Caudate nucleus (tissue), 63 donors: ENCODE measurements at places on chromosomes 16 and 17.

DNA sequence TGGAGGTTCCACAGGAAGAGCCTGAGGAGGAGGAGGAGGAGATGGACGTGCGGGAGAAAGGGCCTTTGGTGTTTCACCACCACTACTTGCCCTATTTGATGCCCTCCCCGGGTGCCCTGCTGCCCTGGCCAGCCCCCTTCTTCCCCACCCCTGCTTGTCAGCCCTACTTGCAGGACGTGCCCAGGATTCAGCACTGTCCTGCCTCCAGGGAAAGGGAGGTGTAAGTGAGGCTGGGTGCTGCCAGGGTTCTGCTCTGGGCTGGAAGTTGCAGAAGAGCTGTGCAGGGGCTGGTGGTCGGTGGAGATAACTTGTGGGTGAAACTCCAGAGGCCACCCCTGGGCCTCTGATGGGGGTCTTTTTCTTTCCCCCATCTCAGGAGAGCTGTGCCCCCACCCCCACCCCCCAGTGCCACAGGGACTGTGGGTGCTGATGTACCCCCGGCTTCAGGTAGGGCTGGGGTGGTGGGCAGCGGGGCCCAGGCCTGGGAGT lies 3.0 kb downstream of the PRR29 start:
- DNase-seq, result no peak

DNA sequence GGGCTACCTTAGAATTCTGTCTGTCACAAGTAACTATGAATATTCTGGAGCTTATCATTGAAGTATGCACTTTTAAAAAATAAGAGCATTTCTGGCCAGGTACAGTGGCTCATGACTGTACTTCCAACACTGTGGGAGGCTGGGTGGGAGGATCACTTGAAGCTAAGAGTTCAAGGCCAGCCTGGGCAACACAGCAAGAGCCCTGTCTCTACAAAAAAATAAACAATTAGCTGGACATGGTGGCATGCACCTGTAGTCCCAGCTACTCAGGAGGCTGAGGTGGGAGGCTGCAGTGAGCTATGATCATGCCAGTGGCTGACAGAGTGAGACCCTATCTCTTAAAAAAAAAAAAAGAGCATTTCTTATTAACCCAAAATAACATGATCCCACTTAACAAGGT lies 60.0 kb upstream of the BRD7 start:
- no peak for DNase-seq

DNA sequence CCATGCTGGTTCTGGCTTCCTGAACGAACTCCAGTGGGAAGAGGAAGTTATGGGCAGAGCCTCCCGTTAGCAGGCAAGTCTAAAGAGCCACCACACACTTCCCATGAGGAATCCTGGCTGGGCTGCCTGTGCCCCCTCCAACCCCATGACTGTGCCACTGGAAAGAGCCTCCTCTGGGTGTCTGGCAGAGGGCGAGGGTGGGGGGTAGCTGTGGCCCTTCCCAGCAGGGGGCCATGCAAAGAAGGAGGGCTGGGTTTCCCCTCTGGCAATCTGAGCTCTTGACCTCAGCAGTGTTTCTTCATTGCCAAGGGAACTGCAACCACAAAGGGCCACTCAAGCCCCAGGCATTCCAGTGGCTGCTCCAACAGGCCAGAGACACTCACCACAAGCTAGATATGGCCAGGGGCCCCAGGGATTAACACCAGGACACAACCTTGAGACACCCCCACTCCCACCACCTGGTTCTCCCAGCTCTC lies 1.7 kb upstream of the RRAD start:
- DNase-seq, result no peak

DNA sequence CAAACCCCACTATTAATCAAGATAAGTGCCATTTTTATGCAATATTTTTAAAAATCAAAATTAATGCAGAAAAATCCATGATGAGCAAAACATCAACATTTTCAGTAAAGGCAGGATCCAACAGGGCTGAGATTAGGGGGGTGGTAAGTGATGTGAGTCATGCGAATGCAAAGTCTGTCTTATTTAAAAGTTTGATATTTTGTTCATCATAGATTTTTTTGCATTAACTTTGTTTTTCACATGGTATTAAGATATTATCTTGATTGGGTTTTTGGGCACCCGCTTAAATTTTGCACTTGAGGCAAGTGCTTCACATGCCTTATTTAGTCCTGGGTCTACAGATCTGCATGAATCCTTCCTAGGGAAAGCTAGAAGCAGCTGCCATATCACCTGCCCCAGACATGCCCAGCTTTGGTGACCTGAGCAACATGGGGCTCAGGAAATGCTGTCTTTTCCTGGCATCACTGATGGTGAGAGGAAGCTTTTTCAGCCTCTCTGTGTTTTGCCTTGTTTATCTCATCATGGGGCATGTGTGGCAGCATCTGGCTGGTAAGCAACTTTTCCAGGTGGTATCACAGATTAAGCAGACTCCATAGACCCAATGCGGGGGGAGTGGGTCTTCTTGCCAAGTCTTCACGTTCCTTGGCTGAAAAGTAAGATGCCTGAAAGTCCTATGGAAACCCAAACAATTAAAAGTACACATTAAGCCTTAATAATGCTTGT lies 57.6 kb upstream of the NFAT5 start:
- DNase-seq, result no peak

GRCh38 chr17:10842658-10843057 lies 4.8 kb upstream of the PIRT start:
- DNase-seq, result no peak

DNA sequence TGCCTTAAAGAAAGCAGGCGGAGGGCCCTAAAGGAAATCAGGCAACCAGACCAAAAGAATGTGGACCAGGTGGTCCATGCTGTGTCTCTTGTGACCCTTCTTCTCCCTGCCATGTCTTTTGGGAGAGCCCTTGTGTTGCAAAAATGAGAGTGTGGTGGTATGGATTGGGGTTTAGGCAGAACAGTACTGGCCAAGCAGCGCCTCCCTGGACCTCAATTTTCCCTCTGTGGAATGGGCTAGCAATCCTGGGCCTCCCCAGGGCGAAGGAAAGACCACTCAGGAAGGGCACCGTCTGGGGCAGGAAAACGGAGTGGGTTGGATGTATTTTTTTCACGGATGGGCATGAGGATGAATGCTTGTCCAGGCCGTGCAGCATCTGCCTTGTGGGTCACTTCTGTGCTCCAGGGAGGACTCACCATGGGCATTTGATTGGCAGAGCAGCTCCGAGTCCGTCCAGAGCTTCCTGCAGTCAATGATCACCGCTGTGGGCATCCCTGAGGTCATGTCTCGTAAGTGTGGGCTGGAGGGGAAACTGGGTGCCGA lies 7.6 kb upstream of the NLRC5 start:
- DNase-seq, result no peak

GRCh38 chr17:49555495-49556222 lies 20.0 kb upstream of the NXPH3 start:
- no peak for DNase-seq

GRCh38 chr17:2056206-2057174 lies 1.6 kb downstream of the HIC1 start:
- DNase-seq, result no peak

DNA sequence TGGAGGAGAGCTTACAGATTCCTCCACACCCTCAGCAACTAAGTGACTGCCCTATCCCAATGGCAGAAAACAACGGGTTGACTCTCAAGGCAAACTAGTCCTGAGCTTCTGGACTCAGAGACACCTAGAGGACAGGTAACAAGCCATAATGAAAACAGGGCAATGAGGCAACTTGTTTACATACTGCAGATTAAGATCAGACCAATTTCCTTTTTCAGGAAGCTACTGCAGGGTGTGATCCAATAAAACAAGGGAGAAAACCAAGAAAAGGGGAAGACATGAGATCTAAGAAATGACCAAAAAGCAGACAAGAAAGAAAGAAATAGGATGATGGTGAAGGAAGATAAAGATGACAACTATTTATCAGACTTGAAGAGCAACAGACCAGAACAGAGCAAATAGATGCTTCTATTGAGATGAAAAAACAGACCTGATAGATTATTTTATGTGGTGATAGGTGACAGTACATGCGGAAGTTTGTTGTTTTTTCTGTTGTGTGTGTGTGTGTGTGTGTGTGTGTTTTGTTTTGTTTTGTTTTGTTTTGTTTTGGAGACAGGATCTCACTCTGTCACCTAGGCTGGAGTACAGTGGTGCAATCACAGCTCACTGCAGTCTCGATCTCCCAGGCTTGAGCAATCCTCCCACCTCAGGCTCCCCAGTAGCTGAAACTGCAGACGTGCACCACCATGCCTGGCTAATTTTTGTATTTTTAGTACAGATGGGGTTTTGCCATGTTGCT lies 120.7 kb downstream of the GAS7 start:
- no peak for DNase-seq

GRCh38 chr17:8726941-8727555 lies 17.6 kb downstream of the CCDC42 start:
- no peak for DNase-seq

DNA sequence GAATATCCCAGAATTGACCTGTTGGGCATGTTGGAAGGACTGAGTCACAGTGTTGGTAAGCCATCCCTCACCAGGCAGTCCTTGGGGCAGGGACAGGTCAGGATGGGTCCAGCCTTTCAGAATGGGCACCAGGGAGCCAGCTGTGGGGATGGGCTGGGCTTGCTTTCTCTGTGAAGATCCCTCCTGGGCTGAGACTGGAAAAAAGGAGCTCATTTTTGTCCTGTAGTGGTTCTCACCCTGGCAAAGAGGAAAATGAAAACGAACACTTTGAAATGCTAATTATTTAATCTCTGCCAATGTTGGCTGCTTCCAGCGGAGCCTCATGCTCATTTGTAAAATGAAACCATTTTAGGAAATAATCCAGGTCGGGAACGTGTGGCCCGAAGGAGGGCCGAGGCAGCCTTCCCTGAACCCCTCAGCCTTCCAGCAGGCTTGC lies 237.5 kb upstream of the SALL1 start:
- DNase-seq, result no peak

- no peak for DNase-seq
These were observed 666 bp downstream of the HGS start for GRCh38 chr17:81684442-81684911.
